Femur (tissue), 1 donor: ENCODE measurements at places on chromosomes 1 and 21.

DNA sequence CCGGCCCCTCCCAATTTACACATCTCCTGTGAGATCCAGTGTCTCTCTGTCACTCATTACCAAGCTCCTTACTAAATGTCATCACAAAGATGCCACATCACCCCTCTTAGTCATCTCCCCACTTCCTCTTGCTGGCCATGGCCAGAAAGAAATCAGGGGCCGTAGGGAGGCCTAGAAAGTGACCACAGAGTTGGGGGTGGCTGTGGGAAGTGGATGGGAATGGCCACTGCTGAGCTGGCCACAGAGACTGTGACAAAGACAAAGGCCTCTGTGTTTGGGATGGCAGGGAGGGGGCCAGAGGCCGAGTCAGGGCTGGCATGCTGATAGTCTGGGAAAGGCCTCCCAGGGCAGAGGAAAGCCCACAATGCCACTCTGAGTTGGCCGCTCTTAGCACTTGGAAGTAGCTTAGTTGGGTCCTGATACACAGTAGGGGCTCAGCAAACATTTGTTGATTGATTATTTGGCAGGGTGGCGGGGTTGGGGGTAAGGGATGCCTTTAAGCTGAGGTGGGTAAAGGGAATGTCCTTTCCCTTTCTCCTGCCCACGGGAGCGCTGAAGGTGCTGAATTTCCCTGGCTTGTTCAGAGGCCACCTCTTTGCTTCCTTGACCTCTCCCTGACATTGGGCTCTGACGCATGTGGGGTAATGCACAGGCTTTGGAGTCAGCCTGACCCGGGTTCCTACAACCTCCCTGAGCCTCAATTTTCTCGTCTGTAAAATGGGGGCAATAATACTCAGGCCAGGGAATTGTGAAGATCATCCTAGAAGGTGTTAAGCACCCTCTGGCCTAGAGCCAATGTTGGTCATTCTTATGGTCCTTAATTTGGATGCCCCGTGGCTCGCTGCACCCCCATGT lies 13.2 kb downstream of the NAV1 start:
- peak; percentile 72 for DNase-seq

DNA sequence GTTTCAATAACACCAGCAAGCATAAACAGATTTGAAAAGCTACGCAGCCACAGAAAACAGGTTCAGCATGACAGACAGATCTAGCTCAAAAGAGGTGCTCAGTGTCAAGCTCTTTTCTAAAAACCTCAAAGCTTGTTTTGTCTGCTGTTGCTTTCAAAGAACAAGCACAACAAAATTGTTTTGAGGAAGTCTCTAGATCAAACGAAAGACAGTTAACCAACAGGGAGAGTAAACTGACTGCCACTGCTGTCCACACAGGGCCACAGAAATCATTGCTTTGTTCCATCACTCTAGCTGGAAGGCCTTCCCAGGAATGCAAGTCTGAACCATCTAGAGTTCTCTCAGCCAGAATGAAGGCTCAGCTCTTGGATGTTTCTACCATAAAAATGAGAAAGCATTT lies 12.8 kb downstream of the APP start:
- DNase-seq: no peak

DNA sequence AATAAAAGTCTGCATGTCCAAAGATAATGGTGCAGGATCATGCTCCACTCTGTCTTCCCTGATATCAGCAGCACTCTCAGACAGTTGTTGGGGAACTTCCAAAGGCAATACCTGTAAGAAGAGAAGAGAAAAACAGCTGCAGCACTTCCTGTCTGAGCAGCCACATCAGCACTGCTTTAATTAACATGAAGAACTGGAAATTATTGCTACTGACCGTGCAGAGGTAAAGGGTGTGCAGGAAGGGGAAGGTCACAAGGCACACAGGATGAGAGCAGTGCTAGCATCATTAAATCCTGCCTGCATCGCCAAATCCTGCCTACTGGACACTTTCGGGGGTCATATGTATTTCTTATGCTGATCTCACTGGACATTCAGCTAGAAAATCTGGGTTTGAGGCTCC lies 379.0 kb downstream of the LMX1A start:
- no peak for DNase-seq

GRCh38 chr1:169634145-169634544 lies 4.2 kb upstream of the SELP start:
- no peak for DNase-seq

DNA sequence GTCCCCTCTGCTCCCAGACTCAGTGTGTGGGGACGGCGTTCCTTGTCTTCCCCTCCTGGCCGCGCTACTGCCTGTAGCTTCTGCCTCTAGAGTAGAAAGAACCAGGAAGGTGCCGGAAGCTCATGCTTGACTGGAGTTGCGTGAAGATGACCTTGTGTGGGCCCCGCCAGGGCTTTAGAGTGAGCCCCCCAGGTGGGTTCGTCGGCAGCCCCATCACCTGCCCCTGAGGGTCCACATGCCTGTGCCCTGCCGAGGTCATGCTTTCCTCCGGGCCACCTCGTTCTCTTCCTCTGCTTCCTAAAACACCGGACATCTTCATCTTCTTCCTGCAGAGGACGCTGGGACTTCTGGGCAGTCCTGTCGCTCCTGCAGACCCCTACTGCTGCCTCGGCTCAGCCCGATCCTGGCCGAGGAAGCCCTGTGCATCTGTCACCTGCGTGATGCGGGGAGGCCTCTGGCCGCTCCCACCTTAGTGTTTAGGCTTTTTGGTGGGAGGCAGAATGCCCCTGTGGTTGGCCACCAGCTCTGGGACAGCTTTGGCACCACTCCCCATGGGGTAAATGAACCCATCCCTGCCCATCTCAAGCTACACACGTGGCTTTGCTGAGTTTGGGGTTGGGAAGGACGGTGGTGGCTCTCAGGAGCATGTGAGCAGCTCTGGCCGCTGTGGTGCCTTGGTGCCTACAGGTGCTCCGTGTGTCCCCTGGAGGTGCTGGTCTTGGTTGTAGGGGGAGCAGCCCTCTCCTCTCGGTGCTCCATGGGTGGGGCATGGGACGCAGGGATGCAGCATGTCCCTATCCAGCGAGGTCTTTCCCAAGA lies 12.3 kb downstream of the OBSCN start:
- DNase-seq: no peak

DNA sequence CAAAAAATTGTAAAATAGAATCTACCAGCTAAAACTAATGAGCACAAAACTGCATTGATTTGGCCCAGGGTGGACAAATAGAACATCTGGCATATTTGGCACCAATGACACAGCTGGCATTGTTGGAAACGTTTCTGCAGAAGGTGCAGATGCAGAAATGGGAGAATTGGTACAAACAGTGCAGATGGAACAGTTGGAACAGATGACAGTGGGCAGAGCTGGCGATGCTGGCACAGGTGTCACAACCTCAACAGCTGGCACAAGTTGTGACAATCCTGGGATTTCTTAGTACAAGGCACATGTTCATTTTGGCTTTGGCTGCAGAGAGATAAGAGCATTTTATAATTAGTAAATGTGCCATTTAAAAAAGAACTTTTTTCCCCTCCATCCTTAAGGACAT lies 91.1 kb upstream of the ZBTB18 start:
- no peak for DNase-seq

GRCh38 chr1:101175466-101175865 lies 61.4 kb upstream of the S1PR1 start:
- DNase-seq: no peak

DNA sequence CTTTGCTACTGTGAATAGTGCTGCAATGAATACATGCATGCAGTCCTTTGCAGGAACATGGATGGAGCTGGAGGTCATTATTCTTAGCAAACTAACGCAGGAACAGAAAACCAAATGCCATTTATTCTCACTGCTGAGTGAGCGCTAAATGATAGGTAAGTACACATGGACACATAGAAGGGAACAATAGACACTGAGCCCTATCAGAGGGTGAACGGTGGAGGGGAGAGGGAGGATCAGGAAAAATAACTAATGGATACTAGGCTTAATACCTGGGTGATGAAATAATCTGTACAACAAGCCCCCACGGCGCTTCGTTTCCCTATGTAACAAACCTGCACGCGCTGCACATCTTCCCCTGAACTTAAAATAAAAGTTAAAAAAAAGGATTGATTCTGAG lies 8.9 kb downstream of the NIBAN1 start:
- DNase-seq: no peak

DNA sequence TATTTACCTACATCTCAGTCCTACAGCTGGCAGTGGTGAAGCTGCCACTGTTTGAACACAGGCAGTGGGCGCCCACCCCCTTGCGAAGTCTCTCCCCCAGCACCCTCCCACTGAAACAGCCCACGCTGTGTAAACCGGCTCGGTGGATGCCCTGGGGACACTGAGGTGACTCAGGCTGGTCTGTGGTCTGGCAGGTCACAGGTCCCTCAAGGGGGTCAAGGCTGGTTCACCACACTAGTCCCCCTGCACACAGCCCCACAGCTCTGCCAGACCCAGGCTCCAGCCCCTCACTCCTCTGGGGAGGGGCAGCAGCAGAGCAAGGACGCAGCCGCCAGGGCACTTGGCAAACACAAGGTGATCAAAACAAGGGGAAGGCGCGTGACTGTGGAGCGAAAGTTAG lies 7.6 kb downstream of the CHD5 start:
- DNase-seq: no peak

- DNase-seq: no peak
Measured at GRCh38 chr1:84409888-84410287, 11.6 kb downstream of the DNASE2B start.

DNA sequence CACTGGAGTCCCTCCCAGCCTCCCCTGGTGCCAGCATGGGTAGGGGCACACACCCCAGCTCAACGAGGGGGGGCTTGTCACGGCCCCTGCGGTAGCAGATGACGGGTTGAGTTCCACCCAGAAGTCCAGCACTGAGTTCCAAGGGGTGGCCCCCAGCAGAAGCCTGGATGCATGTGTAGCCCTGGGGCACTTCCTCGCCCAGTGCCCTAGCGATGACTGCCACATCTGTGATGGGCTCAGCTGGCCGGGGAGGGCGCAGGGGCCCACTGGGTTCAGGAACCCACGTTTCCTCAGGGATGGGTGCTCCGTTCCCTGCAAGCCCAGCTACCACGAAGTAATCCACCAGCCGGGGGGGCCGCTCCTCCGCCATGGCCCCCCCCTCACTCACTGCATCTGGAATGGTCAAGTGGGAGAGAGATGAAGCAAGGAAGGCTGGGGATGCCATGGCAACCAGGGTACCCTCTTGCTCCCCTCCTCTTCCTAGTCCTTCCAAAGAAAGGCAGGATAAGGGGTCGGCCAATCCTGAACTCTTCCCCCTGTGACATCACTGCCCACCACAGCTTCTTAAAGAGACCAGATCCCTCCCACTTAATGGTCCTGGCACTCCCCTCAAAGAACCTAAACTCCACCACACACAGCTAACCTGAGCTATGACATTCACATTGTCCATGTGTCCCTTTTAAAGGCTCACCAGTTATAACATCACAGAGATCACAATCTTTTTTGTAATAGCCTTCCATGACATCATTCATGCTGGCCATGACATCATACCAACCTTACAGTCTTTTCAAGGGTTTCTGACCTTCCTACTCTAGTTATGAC lies 2.3 kb downstream of the DENND4B start:
- no peak for DNase-seq

DNA sequence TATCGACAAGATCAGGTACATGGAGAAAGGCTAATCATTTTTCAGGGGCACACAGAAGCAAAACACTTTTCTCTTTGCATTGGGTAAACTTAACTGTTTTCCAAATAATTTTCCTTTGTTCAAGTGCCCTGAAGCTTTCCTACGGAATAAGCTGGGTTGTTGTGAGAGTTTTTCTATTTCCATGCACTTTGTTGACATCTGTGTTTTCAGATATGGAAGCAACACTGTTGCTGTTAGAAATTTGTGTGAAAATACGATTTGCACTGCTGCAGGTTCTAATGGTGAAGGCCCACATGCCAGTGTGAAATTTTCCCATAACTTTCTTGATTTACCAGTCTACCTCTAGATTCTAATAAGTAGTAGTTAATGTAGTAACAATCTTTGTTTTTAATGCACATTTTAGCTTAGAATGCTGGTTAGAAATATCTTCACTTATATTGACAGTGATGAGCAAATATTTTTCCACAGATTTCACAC lies 18.3 kb downstream of the NFYC start:
- DNase-seq: no peak

GRCh38 chr1:11413986-11414391 lies 65.0 kb upstream of the DISP3 start:
- no peak for DNase-seq

GRCh38 chr1:84311296-84311695 lies 9.8 kb downstream of the SAMD13 start:
- no peak for DNase-seq

DNA sequence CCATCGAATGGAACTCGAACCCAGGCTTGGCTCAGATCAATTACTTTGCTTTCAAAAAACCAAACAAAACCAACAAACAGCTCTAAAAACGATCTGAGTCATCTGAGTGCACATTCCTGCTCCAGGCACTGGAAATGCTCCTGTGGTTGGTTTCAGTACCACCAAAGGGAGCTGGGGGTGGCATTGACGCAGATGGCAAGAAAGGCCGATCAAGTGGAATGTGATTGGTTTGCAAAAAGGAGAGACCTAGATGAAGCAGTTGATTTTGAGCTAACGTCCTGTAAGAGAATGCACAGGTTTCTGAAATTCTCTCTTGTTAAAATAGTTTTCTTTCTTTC lies 39.5 kb downstream of the PIK3CD start:
- no peak for DNase-seq

- DNase-seq: no peak
Measured at GRCh38 chr1:203287898-203288297, 17.4 kb upstream of the BTG2 start.
